Fibroblast of skin of left biceps (primary cell): ENCODE measurements at places on chromosomes 3 and 15.

- DNase-seq = no peak
Measured at GRCh38 chr15:72229076-72229946, 1.7 kb downstream of the PKM start.

DNA sequence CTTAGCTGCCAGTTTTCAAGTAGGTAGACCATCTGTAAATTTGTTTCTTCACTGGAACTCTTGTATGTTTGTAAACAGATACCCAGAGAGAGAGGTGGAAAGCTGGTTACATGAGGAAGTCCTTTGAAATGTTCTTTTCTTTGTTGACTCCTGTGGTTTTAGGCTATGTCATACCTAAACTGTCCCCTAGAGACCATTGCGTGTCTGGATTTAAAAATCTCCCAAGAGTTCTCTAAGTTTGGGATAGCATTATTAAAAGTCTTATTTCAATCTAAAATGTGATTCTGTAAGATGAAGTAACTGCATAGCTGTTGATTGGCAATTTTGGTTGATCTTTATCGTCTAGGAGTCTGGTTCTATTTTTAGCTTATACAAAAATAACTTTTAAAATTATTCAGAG, 127.2 kb downstream of the GHSR start:
- DNase-seq = no peak

DNA sequence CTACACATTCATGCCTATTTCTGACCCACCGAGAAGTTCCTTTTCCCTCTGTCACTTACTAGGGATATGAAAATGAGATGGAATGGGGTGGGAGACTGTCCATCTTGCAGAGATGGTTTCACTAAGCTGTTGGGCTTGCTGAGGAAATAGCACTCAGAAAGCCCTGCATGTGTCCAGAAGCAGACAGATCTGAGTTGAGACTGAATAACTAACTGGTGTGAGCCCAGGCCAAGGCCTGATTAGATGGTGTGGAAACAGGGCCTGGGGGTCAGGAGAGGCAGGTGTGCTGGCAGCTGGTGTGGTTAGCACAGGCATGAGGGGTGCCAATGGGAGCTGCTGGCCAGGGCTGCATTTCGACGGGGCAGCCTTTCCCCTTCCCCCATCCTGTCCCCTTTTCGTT, 72.1 kb downstream of the CLSTN2 start:
- DNase-seq = no peak

DNA sequence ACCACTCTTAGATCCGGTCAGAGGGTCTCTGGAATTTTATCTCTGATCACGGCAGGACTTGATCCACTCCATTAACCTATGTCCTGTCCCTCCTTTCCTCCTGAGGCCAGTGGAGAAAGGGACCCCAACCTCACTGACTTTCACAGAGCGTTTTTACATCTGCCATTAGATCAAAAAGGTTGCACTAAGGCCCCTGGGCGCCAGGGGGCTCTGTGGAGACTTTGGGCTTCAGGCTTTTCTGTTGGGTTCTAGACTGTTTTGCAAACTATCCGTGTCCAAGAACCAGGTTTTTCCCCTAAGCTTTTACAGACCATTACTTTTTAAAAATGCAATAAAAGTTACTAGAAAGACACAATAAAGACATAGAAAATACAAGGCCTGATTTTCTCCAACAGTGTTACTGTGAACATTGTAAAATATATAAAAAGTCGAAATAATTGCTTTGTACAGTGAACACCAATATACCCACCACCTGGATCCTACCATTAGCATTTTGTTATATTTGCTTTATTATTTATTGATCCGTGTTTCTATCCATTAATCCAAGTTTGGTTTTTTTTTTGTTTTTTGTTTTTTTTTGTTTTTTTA, 159.7 kb downstream of the POLR2M start:
- no peak for DNase-seq

DNA sequence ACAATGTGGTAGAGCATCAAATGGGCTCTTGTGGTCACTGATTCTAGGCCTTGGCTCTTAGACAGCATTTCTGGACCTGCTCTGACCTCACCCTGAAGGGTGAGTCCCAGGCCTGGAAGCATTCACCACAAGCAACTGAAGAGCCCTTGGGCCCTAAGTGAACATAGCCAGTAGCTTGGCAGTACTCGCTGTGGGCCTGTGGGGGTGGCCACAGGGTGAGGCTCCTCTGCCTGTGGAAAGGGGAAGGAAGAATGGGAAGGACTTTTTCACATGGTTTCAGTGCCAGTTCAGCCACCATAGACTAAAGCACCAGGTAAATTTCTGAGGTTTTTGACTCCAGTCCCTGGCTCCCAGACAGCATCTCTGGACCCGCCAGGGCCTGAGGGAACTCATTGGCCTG, 5.1 kb upstream of the ZSCAN2 start:
- no peak for DNase-seq

DNA sequence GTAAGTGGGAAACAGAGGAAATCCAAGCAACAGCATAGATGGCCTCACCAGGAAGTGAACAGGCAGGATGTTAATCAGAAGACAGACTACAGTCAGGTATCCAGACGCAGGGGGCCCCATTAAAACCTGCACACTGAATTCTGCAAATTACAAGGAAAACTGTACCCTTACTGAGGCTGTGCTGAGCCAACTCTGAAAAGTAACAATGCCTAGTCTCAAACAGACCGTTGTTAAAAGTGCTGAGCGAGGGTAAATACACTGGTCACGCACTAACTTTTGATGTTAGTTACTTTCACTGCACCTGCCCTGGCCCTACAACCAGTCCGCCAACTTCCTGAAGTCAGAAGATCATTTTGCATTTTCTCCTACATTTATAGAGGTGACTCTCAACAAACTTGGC, 1.0 kb downstream of the TAMM41 start:
- no peak for DNase-seq

- DNase-seq = no peak
Measured at GRCh38 chr15:100794008-100794407, 85.6 kb upstream of the ALDH1A3 start.

GRCh38 chr3:159770998-159771397, 217.6 kb upstream of the IL12A start:
- no peak for DNase-seq

DNA sequence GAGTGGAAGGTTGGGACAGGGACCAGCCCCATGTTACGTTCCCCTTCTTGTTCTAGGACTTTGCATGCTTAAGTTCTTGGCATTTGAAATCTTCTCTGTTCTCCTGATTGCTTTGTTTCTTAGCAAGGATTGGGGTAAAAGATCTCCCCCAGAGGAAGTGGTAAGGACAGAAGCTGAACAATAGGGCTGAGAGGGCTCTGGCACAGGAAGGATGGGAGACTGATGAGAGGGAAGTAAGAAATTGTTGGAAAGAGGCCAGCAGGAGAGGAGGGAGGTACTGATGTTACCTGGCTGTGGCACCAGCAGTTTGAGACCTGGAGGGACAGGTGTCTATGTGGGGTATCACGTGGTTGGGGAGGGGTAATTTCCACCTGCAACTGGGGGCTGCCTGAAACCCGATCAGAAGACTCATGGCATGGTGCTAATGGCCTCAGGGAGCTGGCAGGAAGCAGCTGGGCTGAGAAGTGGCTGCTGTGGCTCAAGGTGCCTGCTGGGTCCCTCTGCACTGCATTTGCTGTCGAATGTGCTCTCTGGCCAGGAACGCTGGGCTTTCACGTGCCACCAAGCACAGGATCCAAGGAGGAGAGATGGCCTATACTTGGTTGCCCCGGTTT, 108.4 kb downstream of the LSM3 start:
- DNase-seq = no peak

DNA sequence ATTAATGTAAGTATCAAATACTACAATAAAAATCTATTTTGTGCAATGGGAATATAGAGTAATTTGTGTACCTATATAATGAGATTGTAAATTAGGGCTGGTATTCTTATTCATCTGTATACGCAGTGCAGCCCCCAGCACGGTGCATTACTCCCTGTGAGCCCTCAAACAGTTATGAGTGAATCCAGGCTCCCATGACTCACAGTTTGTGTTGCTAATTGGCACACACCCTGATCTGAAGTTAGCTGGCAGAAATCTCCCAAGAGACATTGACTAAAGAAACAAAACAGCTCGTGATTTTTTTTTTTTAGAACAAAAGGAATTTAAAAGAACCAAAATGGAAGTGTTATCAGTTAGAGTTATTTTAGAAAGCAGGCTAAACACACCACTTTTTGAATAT, 15.7 kb downstream of the GK5 start:
- peak; percentile 35 for DNase-seq

GRCh38 chr3:40088527-40089170, 220.9 kb upstream of the EIF1B start:
- DNase-seq = no peak

GRCh38 chr3:184566441-184567414, 5.1 kb downstream of the EPHB3 start:
- no peak for DNase-seq

DNA sequence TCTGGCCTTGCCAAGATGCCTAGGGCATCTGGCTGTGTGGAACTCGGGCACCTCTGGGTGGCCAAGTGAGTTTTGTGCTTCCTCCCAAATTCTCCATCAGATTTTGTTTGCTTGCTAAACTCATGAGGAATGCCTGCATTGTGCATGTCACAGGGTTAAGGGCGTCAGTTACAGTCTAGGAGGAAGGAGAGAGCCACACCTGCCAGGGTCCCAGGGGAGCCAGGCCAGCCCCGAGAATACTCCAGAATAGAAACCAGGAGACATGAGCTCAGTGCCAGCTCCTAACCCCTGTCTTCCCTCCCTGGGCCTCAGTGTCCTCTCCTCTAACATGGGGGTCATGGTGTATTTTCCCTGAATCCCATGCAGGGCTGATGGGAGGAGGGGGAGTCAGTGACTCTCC, 22.0 kb upstream of the SKOR1 start:
- DNase-seq = no peak

DNA sequence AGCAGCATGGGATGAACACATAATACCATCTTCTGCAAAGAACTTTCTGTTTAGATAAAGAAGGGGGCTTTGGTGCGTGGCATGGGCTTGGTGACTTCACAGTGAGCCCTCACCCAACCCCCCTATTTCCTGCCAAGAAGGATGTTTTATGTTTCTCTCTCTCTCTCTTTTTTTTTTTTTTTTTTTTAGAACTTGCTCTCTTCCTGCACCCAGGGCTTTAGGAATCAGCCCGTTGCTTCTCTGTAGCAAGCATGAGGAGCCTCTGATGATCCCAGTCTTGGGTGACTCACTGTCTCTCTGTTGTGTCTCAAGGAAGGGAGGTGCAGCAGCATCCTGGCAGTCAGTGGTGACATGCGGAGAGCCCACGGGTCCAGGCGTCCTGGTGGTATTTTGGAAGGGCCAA, 49.1 kb downstream of the CCK start:
- DNase-seq = no peak

GRCh38 chr3:10551139-10551538, 45.8 kb upstream of the ATP2B2 start:
- DNase-seq = no peak

DNA sequence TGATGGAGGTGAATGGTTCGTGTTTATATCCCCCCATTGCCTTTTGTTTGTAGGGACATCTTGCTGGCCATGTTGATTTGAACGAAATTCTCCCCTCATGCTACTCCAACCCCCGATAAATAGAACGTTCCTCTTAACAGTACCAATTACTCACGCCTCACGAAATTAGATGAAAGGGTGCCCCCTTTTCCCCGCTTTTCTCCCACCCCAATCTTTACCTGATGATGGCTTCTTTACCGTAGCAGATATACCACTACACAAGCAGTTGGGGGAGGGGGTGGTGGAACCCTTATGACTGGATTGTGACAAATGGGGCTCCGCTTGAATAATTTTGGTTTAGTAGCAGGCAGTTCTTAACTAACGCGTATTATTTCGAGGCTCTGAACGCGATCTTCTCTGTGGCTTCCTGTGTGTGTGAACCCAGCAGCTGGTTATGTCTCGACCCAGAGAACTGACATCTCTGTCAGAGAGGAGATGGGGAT, 1.1 kb downstream of the PIAS1 start:
- no peak for DNase-seq

DNA sequence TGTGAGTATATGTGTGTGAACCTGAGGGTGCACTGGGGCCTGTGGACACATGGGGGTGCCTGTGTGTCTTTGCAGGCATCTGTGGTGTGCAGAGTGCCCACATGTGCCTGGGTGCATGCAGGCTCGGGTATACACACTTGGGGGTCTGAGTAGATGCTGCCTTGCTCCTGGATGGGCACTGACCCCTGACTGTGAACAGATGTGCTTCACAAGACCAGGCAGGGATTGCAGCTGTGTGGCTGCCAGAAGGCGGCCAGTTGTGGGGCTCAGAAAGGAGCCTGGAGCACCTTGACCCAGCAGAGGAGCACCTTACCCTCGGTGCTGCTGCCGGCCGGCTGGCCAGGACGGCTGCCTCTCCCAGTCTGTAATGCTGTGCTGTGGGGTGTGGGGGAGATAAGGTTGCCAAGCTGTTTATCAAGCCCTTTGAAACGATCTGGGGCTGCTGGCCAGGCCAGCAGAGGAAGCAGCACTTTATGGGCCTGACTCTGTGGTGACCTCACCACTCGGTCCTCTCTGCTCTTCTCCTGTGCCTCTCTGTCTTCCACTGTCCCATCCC, 55.5 kb upstream of the MRPS22 start:
- no peak for DNase-seq

GRCh38 chr15:80251428-80252120, 439 bp downstream of the CTXND1 start:
- DNase-seq = no peak

DNA sequence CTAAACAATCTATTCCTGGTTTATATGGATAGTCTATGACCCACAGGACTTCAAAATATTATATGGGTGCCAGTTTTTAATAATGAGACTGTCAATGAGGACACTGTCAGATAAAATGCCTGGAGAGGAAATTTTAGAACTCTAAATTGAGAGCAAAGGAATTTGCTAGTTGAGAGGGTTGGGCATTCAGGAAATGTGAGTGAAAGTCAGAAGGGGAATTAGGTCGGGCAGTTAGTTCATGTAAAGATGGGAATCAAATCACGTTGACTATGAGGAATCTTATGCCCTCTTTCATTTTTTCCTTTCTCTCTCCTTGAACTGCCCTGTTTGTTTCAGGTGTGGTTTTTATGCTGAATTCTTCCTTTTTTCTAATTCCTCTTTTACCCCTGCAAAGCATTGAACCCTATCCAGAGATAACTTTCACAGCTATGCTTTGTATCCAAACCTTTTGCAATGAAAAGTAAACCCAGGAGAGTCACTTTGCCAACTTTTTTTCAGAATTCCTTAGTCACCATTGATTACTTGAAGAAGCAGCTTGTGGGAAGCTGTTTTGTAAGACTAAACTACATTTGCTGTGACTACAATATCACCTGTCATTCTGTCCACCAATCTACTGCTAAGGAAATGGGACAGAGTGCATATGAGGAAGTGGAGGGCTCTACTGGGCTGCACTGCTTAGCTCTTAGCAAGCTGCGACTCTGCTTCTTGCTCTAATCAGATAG, 27.8 kb downstream of the CHP1 start:
- DNase-seq = no peak

DNA sequence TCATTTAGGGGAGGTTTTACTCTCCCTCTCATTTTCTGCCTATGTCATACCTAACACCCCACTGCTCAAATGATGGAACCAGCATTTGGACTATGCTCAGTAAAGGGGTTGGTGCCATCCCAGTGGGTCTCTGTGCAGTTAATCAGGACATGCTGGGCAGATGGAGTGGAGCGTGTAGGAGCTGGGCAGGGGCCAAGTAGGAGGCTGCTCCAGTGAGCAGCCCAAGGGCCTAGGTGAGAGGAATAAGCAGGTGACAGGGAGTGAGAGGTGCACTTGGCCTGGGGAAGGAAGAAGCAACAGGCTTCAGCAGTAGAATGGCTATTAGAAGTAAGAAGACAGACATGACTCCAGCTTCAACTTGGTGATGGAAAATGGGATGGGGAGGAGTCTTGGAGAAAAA, 72.2 kb downstream of the EPHB1 start:
- DNase-seq = no peak

GRCh38 chr3:163513149-163513657, 1565.1 kb downstream of the SI start:
- DNase-seq = no peak
